Colonic mucosa (tissue), 4 donors: ENCODE measurements at places on chromosomes 16 and 17. TPM values are rescaled to one million over a fixed set of nuclear protein-coding genes. Genes with fewer than 3 reads are reported as not detected.

DNA sequence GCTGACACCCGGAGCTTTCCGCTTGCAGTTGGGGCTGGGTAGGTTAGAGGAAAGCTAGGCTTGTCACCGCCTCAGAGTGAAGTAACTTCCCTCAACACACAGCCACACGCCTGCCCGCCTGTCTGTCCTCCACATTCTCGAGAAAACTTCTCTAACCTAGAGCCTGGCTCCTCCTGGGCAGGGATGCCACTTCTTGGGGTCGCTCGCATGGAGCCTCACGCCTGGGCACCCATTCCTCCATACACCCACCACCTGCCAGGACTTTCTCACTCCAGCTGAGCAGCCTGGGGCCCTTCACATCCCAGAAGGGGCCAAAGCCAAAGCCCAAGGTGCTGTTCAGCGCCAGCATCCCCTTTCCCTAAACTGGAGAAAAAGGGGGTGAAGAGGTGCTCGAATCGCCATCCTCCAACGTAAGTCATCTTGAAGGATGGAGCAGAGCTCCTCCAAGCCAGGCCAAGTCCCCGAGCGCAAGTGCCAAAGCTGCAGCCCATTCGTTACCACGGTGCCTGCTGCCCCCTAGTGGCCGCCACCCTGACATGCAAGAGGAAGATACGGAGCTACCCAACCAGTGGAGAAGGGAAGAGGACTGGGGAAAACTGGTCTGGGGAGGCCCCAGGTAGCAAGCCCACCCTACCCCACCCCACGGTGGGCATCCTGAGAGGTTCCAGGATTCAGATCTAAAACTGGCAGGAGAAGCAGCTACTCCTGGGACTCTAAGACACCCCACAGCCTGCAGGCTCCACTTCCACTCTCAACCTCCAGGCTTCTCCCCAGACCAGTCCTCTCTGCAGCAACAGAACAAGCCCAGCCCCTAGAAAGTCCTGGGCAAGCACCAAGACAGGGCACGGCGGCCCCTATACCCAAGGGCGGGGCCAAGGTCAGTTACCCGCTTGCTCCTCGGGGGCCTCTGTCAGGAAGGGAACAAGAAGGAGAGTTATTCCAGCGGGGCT is 63.1 kb downstream of the MYO18A start:
- peaks cover 12% of the 10 kb centered on the region for H3K36me3 ChIP-seq
- H3K4me1 ChIP-seq = no peaks in the 10 kb centered on the region
- H3K27me3 ChIP-seq = no peaks in the 10 kb centered on the region
- H3K27ac ChIP-seq = no peak overlapping the region

GRCh38 chr16:14301169-14302030 is 230.3 kb downstream of the MRTFB start:
- no peak overlapping the region for H3K27ac ChIP-seq
- peak; percentile 36 for DNase-seq
- H3K36me3 ChIP-seq = no peaks in the 10 kb centered on the region
- H3K27me3 ChIP-seq = peaks cover 7% of the 10 kb centered on the region
- no peaks in the 10 kb centered on the region for H3K4me1 ChIP-seq

GRCh38 chr17:57002904-57003303 is 25.0 kb downstream of the SCPEP1 start:
- DNase-seq = no peak
- no peak overlapping the region for H3K27ac ChIP-seq
- no peak overlapping the region for H3K4me3 ChIP-seq
- H3K4me1 ChIP-seq = no peaks in the 10 kb centered on the region
- H3K36me3 ChIP-seq = no peaks in the 10 kb centered on the region
- H3K27me3 ChIP-seq = no peaks in the 10 kb centered on the region

DNA sequence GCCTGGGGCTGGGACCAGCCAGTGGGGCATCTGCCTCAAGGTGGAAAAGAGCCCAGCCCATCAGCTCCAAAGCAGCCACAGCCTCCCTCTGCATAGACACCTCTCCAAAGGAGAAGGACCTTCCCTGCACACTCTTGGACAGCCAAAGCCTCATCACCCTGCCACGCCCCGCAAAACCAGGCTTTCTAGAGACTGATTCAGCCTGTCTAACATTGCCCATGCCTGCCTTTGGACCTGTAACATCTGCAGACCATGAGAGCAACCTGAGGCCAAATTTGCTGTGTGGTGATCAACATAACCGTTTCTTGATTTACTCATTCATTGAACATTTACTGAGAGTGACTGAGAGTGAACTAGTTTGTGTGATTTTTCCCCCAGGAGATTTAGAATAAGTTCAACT is 219.7 kb upstream of the HSBP1 start:
- H3K27ac ChIP-seq = no peak overlapping the region
- no peak for DNase-seq
- no peaks in the 10 kb centered on the region for H3K36me3 ChIP-seq
- H3K4me3 ChIP-seq = no peak overlapping the region
- H3K4me1 ChIP-seq = no peaks in the 10 kb centered on the region
- no peaks in the 10 kb centered on the region for H3K27me3 ChIP-seq

- DNase-seq = no peak
- no peaks in the 10 kb centered on the region for H3K4me1 ChIP-seq
- no peak overlapping the region for H3K4me3 ChIP-seq
- H3K27me3 ChIP-seq = peaks cover 9% of the 10 kb centered on the region
- no peaks in the 10 kb centered on the region for H3K36me3 ChIP-seq
These were observed 11.0 kb upstream of the DPEP1 start for GRCh38 chr16:89602273-89602951.

Gene B4GALNT2
- 13.3 TPM for total RNA-seq

Gene AGRP
- not detected for total RNA-seq
